ENCODE measurements at places on chromosomes 7 and 10.
A peak's percentile ranks its signal among the peaks of the same experiment; 100 is the strongest.

DNA sequence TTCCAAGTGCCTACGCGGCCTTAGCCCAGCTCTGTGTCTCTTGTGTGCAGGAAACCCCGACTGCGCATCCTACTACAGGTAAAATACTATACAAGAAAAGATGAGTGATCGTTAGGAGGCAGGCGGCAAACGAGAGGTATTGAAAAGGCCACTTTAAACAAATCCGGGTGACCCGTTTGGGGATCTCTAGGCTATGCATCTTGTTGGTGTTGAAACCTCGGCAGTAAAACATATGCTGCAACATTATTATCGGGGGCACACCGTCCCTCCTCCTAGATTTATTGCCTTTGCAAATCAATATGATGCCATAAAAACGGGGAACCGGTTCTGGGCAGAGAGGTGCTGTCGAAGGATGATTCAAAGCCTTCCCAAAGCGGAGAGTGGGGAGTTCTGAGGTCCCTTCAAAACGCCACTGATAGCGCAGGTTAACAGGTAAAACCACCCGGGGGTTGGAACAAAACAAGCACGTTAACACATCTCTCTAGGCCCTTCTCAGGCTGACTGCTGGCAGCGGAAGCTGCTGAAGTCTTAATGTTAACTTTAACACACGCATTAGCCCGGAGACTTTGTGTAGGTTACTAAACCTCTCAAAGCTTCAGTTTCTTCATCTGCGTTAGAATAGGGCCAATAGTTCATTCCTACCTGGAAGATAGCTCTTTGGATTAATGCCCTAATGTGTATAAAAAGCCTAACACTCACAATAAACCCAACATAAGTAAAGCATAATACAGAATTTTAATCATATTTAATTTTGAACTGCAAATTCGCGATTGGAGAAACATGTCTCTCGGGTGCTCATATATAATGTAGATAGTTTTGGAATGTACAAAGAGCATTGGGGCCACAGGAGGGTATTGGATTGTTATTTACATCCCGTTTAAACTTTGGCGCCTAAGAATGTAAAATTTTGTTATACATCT lies 2.6 kb upstream of the TBX20 start:
- H3K4me1 ChIP-seq = peaks cover 10% of the 10 kb centered on the region
- H3K27me3 ChIP-seq = peaks cover 86% of the 10 kb centered on the region
- DNase-seq = no peak
- H3K4me3 ChIP-seq = no peak overlapping the region

DNA sequence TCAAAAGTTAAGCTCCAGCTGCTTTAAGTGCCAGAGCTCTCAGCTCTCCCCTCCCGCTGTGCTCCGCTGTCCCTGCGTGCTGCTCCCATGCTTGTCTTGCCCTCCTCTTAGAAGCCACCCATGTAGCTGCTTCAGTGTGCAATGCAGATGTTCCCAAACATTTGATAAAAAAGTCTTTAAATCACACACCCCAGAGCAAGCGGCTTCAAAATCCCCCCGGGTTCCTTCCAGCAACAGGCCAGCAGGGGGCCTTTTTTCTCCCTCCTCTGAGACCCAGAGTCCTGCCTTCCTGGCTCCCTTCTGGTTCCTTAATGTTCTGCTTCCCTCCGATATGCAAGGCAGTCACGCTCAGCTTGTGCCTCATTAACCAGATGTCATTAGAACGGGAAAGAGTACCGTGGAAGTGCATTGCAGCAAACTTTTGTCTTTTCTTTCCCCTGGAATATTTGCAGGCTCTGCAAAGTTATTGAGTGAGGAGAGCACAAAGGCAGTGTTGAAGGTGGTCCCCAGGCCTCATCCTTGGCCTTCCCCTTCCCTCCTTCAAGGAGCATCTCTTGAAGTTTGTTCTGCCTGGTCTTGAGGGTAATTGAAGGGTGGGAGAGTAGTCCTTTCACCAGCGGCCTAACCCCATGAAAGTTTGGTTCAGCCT lies 25.5 kb downstream of the LDB3 start:
- DNase-seq = peak; percentile 59
- H3K4me3 ChIP-seq = no peak overlapping the region
- no peak overlapping the region for H3K27ac ChIP-seq
- no peaks in the 10 kb centered on the region for H3K27me3 ChIP-seq

GRCh38 chr10:59266321-59266720 lies 89.9 kb downstream of the PHYHIPL start:
- H3K27me3 ChIP-seq = no peaks in the 10 kb centered on the region
- no peaks in the 10 kb centered on the region for H3K36me3 ChIP-seq
- no peak overlapping the region for H3K27ac ChIP-seq

DNA sequence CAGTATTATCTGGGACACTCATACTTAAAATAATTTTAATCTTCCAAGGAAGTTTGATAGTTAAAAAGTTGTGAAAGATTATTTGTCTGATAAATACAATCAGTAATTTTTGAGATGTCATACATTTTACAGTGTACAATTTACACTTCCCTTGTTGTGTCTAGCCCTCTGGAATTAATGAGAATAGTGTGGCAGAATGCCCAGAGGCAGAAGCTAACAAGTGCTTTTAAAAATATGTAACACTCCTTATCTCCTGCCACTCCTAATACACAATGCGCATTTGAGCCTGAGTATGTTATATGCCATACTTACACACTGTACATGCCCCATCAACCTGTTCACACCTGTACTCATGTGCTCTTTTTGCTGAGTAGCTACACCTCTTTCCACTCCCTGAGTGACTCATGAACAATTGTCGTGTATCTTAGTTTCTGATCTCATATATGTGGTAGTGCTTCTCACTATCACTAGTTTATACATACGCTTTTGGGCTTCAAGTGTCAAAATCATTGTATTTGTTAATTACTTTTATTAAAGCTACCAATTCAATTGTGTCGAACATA lies 106.9 kb upstream of the GNAI1 start:
- H3K4me1 ChIP-seq = no peaks in the 10 kb centered on the region
- H3K27ac ChIP-seq = no peak overlapping the region
- H3K36me3 ChIP-seq = no peaks in the 10 kb centered on the region
- H3K27me3 ChIP-seq = no peaks in the 10 kb centered on the region

- H3K27ac ChIP-seq = no peak overlapping the region
- no peaks in the 10 kb centered on the region for H3K27me3 ChIP-seq
- no peak overlapping the region for H3K4me3 ChIP-seq
- H3K4me1 ChIP-seq = no peaks in the 10 kb centered on the region
- peak; percentile 26 for DNase-seq
Observed at GRCh38 chr7:75038508-75038907, 35.1 kb downstream of the RCC1L start.

- no peak overlapping the region for H3K4me3 ChIP-seq
- no peaks in the 10 kb centered on the region for H3K36me3 ChIP-seq
- no peaks in the 10 kb centered on the region for H3K27me3 ChIP-seq
- DNase-seq = peak; percentile 83
- H3K27ac ChIP-seq = no peak overlapping the region
Observed at GRCh38 chr7:85041605-85042216, 145.1 kb downstream of the SEMA3D start.

- H3K27ac ChIP-seq = no peak overlapping the region
- no peaks in the 10 kb centered on the region for H3K27me3 ChIP-seq
- H3K36me3 ChIP-seq = no peaks in the 10 kb centered on the region
- no peak for DNase-seq
Observed at GRCh38 chr10:88901984-88902789, 22.1 kb downstream of the STAMBPL1 start.

- no peak for DNase-seq
- H3K27ac ChIP-seq = no peak overlapping the region
- no peak overlapping the region for H3K4me3 ChIP-seq
- no peaks in the 10 kb centered on the region for H3K27me3 ChIP-seq
- no peaks in the 10 kb centered on the region for H3K4me1 ChIP-seq
Observed at GRCh38 chr10:7333961-7334641, 76.7 kb downstream of the SFMBT2 start.

- no peaks in the 10 kb centered on the region for H3K36me3 ChIP-seq
- no peak for DNase-seq
- H3K4me1 ChIP-seq = no peaks in the 10 kb centered on the region
- H3K27ac ChIP-seq = no peak overlapping the region
Observed at GRCh38 chr7:88073626-88074025, 139.6 kb downstream of the ADAM22 start.

GRCh38 chr10:119383174-119383856 lies 159.2 kb downstream of the RGS10 start:
- no peak overlapping the region for H3K4me3 ChIP-seq
- H3K4me1 ChIP-seq = no peaks in the 10 kb centered on the region
- no peak for DNase-seq
- H3K36me3 ChIP-seq = no peaks in the 10 kb centered on the region
- H3K27me3 ChIP-seq = no peaks in the 10 kb centered on the region

GRCh38 chr7:132596588-132596987 lies 20.3 kb upstream of the PLXNA4 start:
- H3K27ac ChIP-seq = no peak overlapping the region
- no peaks in the 10 kb centered on the region for H3K4me1 ChIP-seq
- H3K36me3 ChIP-seq = no peaks in the 10 kb centered on the region
- no peaks in the 10 kb centered on the region for H3K27me3 ChIP-seq
- H3K4me3 ChIP-seq = no peak overlapping the region

Data from trophoblast cell (in vitro differentiated cells and primary cell).